ENCODE measurements at places on chromosomes 12 and 14.

- no peak for DNase-seq
Measured at GRCh38 chr14:98198385-98198784, 1073.6 kb downstream of the BCL11B start.

DNA sequence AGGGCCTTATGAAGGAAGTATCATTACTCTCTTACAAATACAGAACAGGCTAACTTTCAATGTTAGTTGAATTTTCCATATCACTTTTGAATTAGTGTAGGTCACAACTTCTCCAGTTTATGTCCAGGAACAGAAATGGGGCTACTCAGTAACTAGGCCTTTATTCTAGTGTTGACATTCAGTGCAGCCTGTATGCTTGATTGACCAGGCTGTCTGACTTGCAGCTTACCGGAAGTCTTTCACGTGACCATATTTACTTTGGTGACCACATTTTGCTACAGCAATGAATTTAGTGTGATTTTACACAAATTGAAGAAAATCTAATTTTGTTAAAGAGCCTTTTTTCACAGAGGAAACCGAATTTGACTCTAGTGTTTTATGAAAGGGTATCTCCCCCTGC lies 12.4 kb downstream of the MTERF2 start:
- DNase-seq: no peak

DNA sequence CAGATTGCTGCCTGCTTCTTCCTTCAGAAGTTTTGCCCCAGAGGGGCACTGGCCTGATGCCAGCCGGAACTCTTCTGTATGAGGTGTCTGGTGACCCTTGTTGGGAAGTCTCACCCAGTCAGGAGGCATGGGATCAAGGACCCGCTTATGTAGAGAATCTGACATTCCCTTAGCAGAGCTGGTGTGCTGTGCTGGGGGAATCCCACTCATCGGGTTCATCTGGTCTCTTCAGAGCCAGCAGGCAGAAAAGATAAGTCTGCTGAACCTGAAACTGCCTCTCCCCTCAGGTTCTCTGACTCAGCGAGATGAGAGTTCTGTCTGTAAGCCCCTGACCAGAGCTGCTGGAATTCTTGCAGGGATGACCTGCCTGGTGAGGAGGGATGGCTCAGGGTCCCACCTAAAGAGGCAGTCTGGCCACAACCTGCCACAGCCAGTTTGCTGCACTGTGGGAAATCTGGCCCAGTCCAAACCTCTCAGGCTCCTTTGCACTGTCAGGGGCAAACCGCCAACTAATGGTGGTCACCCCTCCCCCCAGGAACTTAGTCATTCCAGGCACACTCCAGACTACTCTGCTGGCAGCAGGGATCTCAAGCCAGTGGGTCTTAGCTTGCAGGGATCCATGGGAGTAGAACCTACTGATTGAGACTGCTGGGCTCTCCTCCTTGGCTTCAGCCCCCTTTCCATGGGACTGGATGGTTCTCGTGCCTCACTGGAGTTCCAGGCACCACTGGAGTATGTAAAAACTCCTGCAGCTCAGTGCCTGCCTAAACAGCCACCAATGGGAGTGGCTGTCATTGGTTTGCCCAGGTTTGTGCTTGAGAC lies 4.1 kb downstream of the CLEC2D start:
- no peak for DNase-seq

DNA sequence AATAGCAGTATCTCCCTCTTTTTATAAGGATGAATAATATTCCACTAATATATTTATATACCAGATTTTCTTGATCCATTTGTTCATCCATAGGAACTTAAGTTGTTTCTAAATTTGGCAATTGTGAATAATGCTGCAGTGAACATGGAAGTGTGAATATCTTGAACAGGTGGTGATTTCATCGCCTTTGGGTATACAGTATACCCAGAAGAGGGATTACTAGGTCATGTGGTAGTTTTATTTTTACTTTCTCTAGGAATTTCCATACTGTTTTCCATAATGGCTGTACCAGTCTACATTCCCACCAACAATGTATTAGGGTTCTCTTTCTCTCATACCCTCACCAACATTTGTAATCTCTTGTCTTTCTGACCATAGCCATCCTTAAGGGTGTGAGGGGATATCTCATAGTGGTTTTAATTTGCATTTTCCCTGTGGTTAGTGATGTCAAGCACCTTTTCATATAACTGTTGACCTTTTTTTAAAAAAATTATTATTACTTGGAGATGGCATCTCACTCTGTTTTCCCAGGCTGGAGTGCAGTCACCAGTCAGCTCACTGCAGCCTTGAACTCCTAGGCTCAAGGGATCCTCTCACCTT lies 20.5 kb downstream of the PPHLN1 start:
- no peak for DNase-seq

DNA sequence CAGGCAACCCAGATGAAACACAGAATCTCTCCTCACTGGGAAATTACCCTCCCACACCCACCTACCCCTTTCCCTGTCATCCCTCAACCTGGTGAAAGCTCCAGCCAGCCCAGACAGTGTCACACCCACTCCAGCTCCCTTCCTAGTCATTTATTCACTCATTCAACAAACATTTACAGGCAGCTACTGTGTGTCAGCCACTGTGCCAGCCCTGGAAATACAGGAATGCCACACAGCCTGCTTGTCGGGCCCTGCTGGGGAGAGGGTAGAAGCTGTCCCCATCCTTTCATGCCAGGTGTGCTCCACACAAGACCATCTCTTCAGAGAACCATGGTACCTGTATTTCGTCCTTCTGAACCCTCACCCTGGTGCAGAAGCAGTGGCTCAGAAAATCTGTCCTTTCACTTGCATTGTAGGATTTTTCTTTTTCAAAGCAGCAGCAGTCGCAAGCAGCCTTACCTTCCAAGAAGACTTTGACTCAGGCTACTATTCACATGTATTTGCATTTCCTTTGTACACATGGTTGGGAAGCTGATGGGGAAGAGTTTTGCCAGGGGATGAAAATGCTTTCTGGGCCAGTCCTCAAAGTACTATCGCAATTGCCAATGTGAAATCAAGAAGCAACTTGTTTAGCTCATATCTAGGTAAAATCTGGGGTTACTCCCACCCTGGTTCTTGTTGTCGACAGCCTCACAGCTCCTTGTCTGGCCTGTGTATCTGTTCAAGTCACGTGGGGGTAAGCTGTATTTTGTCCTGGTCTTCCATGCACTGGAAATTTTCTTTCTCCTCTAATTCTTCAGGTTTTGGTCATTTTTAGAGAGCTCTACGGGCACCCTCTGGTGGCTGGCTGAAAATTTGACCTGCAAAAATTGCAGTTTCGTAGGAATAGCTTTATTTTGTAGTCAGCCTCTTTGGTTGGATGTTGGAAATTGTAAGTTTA lies 147.4 kb upstream of the EGLN3 start:
- peak; percentile 35 for DNase-seq

GRCh38 chr14:92564344-92565039 lies 50.9 kb downstream of the RIN3 start:
- DNase-seq: no peak

DNA sequence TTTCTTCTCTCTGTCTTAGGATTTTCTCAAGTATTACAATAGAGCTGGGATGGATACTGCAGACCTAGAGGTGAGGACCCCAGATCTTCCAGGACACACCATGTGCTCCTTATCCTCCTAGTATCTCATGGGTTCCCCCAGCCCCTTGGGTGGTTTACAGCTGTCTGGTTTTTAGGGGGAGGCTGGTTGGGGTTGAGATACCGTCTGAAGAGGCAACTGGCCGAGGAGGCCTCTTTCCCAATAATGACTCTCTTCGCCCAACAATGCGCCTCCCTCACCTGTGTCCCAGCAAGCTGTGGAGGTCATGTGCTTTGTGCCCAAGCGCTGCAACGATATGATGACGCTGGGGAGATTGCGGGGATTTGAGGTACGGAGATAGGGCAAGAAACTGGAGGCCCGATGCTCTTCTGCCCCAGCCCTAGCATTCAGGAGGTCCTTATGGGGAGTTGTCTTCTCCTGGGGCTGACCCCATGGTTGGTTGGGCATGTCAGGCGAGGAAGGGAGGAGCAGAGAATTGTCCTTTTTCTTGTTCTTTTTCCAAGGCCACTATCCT lies 3.8 kb downstream of the ARHGEF25 start:
- no peak for DNase-seq

GRCh38 chr12:39619316-39619659 lies 315 bp downstream of the ABCD2 start:
- peak; percentile 13 for DNase-seq

- no peak for DNase-seq
Measured at GRCh38 chr12:31586728-31587127, 4.2 kb downstream of the DENND5B start.

DNA sequence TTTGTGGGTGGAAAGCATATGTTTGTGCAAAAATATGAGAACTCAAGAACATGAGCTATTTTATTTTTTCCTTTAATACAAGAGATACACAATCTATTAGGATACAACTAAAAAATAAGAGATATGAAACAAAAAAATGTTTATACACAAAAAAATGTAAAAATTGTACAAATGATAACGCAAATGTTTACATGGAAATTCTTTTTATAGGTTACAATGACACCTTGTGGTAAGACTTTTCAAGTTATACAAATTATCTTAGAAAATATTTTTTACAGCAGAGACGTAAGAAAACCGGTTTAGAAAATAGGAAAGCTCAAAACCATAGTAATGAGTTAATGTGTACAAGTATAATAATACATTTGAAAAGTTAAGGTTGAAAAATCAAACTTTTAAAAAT lies 25.5 kb downstream of the CEP83 start:
- no peak for DNase-seq

- DNase-seq: peak; percentile 44
Measured at GRCh38 chr14:91835920-91836843, 31.2 kb downstream of the TC2N start.

GRCh38 chr14:61145903-61146481 lies 135.1 kb downstream of the TMEM30B start:
- no peak for DNase-seq

- DNase-seq: no peak
Measured at GRCh38 chr14:92435154-92435553, 78.4 kb upstream of the RIN3 start.

- no peak for DNase-seq
Measured at GRCh38 chr12:121800694-121801594, 2.9 kb upstream of the SETD1B start.
